ENCODE measurements at places on chromosomes 13 and 19. TPM values are rescaled to one million over a fixed set of nuclear protein-coding genes. Genes with fewer than 3 reads are reported as not detected.

LILRA5 gene
- 8.7 TPM for total RNA-seq

DNA sequence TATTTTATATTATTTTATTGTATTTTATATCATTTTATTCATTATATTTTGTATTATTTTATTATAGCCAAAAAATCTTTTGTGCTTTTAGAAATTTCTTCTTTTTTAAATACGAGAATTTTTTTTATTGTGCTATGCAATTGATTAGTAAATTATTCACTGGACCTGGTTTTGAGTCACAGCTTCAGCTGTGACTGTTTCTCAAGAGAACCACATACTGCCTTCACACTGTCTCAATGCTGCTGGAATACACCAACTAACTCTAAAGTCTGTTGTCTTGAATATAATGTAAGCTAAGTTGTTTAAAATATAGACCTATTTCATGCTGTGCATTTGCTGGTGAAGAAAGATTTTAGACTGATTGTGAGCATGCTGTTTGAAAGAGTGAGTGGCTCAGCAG, 423.6 kb downstream of the NDFIP2 start:
- no peak for DNase-seq

GPI gene
- 182 TPM for total RNA-seq

COL5A3 gene
- 0.14 TPM for total RNA-seq

BRME1 gene
- 0.42 TPM for total RNA-seq

Data from liver (tissue), 10 donors.